GM03348 (cell line): ENCODE measurements at places on chromosomes 6 and 20.

DNA sequence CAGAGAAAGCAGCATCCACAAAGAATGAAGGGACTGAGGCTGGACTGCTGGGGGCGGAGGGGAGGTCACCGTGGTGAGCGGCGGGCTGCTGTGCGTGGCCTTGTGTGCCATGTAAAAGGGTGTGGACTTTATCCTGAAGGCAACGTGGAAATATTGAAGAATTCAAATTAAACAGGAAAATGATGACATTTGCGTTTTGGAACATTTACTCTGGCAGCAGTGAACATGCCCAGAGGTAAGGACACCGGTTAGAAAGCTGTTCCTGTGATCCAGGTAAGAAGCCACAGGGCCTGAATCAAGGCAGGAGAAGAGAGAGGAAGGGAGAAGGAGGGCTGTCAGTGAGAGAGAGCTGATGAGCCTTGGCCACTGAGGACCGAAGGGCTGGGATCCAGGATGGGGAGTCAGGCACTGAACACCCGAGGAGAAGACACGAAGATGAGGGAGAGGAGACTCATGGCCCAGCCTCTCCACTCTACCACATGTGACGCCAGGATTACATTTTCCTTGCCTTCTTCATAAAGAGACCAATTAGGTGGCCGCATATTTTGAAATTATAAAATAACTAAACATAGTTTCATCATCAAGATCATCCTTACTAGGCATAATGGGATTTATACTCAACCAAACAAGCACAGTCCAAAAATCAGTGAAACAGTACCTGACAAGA lies 58.4 kb downstream of the TRAM2 start:
- DNase-seq, result no peak

- peak; percentile 94 for DNase-seq
Observed at GRCh38 chr6:31834367-31835250, 7.1 kb downstream of the HSPA1B start.

- DNase-seq, result no peak
Observed at GRCh38 chr20:48818481-48818987, 9.3 kb downstream of the PREX1 start.

GRCh38 chr20:60900618-60901017 lies 351.4 kb upstream of the CDH4 start:
- no peak for DNase-seq

GRCh38 chr6:149405823-149406765 lies 6.0 kb downstream of the SUMO4 start:
- peak; percentile 33 for DNase-seq

- peak; percentile 61 for DNase-seq
Observed at GRCh38 chr6:12160326-12160725, 129.8 kb upstream of the EDN1 start.

DNA sequence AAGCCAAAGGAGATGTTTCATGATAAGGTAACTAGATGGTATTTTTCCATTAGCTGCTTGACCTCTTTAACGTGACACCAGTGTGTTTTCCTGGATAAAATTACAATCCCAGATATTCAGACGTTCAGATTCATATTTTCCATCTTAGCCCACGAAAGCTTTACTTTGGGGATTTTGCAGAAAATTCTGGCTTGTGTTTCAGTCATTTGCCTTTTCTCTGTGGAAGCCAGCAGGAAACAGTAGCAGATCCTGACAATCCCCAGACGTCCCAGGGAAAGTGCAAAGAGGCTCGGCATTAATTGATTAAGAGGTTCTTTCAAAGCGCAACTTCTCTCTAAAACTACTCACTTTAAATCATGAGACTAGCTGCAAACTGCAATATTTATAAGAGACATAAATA lies 243.6 kb downstream of the UST start:
- DNase-seq, result no peak

GRCh38 chr6:52790861-52791260 lies 12.8 kb downstream of the GSTA1 start:
- no peak for DNase-seq

DNA sequence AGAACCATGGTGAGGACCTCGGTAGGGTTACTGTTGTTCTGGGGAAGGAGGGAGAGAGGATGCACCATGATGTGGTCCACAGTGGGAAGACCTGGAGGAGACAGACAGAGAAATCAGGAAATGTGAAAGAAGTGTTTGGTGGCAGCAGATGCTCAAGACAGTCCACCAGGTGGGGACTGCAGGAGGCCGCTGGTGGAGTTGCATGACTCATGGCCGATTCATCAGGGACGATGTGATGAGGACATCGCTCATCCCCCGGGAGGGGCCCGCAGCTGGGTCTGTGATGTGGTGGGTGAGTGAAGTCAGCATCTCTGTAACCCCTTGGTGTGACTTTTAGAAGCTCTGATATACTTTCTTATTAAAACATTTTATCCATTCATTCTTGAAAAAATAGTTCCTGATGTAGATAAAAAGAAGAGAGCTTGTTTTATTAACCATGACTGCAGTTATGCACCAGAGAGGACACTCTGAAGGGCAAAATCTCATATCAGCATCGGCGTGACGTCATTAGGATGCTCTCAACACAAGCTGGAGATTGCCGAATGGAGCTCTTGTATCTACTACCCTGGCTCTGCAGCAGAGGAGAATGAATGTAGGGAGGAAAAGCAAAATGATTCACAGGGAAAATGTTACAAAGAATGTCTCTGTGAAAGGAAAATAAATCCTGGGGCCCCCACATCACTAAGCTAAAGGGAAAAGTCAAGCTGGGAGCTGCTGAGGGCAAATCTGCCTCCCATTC lies 71.2 kb downstream of the RAMACL start:
- peak; percentile 89 for DNase-seq

- DNase-seq, result no peak
Observed at GRCh38 chr6:170017603-170018320, 266.3 kb downstream of the ERMARD start.

- DNase-seq, result no peak
Observed at GRCh38 chr6:12034837-12035236, 22.7 kb downstream of the HIVEP1 start.

DNA sequence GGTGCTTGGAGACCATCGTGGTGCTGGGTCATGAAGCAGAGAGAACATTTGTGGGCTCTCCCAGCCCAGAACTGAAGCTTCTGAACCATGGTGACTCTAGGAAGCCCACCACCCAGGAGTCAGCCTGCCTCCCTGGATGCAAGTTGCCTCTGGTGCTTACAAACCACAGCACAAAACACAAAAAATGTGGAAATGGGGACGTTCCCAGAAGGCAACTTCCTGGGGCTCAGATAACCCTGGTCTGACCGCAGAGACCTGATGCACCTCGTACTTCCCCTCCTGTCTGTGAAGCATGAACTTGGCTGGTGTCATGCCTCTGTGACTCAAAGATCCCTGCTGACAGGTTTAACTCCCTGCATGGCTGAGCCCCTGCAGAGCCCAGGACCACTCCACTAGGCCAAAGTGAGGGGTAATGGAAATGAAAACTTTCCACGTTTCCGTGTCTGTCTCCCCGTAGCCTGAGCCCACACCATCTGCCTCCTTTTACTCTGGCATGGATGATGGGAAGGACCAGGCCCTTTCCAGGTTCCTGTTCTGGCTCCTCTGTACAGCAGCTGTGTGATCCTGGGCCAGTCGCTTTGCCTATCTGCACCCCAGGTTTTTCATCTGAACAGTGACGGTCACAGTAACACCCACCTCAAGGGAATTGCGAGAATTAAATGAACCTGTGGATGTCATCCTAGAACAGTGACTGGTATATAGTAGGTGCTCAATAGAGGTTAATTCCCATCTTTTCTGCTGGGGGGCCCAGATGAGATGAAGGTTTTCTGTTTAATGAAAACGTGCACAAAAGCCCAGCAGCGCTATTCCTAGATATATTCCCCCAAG lies 57.7 kb downstream of the PPP1R16B start:
- DNase-seq, result no peak

GRCh38 chr6:155850408-155850841 lies 394.8 kb upstream of the NOX3 start:
- DNase-seq, result no peak

DNA sequence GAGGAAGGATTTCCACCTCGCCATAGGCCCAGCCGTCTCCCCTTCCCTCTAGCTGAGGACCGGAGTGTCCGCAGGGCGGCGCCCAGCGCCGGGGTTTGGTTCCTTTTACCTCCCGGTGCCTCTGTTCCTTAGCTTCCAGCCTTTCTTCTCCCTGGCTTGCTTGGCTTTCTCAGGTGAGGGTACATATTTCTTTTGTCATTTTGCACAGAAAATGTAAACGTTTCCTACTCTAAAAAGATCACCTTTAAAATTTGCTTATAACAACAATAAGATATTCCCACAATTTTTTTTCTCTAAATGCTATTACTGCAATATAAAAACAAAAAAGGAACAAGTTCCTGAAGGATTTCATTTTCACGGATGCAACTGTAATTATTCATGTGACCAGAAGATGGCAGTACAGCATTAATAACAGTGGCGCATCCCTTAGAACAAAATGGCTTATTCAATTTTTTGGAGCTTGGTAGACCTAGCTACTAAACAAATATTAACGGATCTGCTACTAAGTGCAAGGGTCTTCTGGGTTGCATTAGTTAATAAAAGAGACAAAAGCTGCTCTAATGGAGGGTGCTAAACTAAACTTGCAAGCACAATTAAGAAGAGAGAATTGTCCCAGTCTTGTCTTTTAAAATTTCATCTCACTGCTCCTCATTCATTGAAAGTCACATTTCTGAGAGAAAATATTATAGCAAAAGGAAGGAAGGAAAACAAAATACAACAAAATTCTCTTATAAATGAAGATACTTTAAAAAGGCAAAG lies 172.9 kb downstream of the ADGRG6 start:
- DNase-seq, result peak; percentile 69

DNA sequence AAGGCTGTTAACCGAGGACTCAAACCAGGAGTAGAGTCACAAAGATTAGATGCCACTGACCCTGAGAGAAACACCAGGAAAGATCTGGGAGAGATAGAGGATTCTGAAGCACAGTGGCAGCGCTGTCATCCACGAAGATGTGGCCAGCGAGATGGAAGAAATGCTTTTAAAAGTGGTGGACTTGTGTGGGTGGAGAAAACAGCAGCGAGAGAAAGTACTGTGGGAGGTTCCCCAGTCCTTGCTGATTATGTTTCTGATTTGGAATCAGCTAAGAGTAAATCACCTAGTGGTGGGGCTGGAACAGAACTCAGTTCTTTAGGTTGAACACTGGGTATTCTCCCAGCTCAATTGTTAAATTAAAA lies 435 bp upstream of the ZNF322 start:
- DNase-seq, result peak; percentile 54

- peak; percentile 67 for DNase-seq
Observed at GRCh38 chr6:75204217-75204958, 1.5 kb downstream of the COL12A1 start.

DNA sequence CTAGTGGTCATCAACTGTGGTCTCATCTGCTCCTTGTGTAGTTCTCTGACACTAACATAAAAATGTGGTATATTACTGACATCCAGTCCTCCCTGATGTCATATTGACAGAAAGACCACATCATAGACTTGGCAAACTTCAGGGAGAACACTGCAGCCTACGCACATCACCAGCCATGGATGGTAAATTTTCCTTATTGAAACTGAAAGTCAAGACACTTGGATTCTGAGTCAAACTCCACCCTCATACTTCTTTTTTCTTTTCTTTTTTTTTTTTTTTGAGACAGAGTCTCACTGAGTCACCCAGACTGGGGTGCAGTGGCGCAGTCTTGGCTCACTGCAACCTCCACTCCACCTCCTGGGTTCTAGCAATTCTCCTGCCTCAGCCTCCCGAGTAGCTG lies 25.4 kb downstream of the NDRG3 start:
- no peak for DNase-seq

DNA sequence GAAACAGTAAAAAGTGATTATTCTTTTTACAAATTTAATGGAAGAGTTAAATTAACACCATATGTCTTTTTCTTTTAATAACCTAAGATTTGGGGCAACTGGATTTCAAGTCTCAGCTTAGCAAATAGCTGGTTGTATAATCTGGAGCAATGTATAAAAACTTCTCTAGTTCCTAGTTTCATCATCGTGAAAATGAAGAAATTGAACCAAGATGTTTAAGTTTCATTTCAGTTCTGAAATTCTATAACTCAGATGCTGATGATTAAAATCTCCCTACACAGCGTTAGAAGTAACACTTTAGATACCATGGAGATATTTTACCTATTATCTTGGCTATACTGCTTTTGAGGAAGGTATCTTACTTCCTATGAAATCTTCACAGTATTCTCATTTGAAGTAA lies 252.0 kb downstream of the KIF16B start:
- DNase-seq, result no peak

DNA sequence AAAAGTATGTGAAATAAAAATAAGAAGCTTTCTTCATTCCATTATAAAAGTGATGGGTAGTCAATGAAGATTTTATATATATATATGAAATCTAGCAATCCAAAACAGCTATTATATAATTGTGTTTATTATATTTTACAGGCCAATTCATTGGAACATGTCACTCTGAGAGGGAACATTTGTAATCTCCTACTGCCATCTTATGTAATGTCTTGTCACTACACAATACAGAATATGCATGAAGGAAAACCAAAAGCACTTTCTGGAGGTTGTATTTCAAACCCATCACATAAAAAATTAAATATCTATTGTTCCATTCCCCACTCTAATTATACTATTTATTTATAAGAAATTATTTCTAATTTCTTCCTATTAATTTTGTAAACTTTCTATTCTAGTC lies 31.5 kb upstream of the IRAK1BP1 start:
- peak; percentile 8 for DNase-seq

DNA sequence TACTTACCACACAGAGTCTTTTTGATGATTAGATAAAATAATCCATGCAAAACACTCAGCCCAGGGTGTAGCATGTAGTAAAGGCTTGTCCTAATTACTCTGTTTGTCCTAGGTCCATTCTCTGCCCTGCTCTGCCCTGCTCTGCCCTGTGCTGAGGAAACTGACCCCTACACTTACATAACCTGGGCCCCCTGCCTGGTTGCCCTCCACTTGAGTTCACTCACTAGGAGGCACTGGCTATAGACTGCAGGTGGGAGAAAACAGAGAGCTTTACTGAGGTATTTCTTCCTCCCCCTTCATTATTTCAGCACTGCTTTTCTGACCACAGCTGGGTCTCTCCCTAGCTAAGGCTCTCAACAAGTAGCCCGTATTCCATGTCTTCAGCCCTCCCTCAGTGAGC lies 70.9 kb upstream of the TBX18 start:
- no peak for DNase-seq

DNA sequence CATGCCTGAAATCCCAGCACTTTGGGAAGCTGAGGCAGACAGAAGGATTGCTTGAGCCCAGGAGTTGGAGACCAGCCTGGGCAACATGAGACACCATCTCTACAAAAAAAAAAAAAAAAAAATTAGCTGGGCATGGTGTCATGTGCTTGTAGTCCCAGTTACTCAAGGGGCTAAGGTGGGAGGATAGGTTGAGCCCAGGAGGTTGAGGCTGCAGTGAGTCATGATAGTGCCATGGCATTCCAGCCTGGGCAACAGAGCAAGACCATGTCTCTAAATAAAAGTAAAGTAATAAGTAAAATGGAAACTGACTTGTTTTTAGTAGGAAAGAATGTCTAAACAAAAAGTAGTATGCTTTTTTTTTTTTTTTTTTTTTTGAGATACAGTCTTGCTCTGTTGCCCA lies 240.7 kb downstream of the ARID1B start:
- no peak for DNase-seq

GRCh38 chr20:35091816-35092523 lies 637 bp downstream of the TRPC4AP start:
- DNase-seq, result peak; percentile 28

- DNase-seq, result no peak
Observed at GRCh38 chr6:100998111-100998510, 117.0 kb upstream of the ASCC3 start.
